ENCODE measurements at places on chromosomes 7 and 10. TPM values are rescaled to one million over a fixed set of nuclear protein-coding genes. Genes with fewer than 3 reads are reported as not detected.

- no peak for DNase-seq
Observed at GRCh38 chr7:21099432-21099831, 312.7 kb upstream of the SP8 start.

DNA sequence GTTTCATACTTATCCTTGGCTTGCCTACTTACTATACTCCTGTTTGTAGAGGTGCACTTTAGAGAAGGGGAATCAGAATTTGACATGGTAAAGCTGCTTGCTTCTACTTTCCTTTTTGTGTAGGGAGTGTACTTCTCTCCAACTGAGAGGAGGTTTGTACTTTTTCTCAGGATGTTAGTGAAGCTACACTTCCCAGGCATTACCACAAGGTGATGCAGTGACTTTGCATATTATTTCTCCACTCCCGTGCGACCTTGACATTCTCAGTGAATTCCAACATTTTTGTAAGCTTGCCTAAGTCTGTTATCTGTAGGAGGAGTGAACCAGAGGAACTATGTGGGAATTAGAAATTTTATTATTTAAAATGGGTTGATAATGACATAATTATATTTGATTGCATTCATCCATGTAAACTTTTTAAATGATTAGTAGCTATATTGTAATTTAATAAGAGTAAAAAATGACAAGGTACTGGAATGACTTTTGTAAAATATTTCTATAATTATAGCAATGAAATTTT is 5.2 kb downstream of the TAX1BP1 start:
- no peak for DNase-seq

Gene ATOH7
- 0.05 TPM for polyA plus RNA-seq

DNA sequence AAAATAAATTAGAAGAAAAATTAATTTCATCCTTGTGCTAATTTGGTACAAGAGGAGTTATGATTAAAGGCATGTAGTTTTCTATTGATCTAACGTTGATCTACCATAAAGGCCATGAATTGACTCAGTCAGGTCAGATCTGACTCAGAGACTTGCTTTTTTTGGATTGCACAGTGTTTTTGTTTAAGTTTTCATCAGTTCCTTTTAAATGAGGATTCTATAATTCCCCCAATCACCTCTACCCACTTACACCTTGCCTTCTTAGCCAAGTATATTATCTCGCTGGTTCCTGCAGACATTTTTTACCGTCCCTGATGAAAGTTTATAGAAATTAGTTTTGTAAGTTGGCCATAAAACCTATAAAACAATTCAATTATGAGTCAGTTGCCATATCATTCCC is 132.4 kb upstream of the PALS2 start:
- no peak for DNase-seq

DNA sequence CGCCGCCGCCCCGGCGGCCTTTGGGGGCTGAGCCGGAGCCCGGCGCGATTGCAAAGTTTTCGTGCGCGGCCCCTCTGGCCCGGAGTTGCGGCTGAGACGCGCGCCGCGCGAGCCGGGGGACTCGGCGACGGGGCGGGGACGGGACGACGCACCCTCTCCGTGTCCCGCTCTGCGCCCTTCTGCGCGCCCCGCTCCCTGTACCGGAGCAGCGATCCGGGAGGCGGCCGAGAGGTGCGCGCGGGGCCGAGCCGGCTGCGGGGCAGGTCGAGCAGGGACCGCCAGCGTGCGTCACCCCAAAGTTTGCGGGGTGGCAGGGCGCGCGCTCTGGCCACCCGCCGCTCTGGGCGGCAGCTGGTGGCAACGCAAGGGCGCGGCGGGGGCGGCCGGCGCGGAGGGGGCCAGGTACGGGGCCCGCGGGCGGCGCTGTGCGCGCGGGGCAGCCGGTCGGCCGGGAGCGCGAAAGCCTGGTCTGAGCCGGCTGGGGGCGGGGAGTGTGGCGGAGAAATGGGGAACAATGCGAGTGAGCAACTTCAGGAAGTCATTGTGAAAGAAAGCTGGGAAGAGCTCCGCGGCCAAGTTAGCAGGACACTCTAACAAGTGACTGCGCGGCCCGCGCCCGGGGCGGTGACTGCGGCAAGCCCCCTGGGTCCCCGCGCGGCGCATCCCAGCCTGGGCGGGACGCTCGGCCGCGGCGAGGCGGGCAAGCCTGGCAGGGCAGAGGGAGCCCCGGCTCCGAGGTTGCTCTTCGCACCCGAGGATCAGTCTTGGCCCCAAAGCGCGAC is at the start of gene IKZF1:
Gene IKZF1, plus strand, starts transcription at position 588 of the 782 bp plus-strand sequence. CDS start 14,346 bp downstream, outside the sequence.
- DNase-seq, result no peak

DNA sequence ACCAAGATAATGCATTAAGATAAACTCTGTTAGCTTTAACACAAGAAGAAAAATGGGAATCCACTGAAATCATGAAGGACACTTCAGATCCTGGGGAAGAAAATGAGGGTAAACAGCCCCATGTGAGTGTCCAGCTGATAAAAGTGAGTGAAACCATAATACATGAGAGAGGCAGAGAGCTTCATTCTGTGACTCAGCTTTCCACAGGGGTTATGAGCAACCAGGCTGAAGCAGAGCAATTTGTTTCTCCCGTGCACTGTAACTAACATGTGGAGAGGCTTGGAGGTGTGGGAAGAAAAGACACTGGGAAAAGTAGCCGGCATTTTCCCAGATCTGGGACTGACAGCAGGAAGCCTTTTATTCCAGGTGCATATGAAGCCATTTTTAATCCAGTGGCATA is 971.7 kb downstream of the ANKRD7 start:
- DNase-seq, result no peak

Gene CALHM3
- 0.09 TPM for polyA plus RNA-seq

DNA sequence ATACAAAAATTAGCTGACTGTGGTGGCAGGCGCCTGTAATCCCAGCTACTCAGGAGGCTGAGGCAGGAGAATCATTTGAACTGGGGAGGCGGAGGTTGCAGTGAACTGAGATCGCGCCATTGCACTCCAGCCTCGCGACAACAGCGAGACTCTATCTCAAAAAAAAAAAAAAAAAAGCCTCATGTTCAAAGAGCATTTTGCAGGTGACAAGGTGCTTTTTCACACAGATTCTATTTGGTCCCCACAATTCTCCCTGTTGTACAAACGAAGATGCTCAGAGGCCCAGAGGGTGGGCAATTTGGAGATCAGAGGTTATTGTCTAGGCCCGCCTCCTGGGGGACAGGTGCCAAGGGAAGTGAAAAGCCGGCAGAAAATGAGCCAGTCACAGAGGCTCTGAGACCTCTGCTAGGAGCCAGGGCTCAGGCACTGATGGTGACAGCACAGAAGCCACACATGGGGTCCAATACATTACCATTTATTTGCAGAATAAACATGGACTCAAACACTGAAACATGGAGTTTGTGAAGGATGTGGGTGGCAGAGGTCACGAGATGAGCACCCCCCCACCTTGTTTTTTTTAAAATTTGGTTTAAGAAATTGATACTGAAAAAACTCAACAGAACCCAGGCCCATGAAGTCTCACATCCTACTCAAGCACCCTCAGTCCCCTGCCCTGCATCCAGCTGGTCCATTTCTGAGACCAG is 882 bp upstream of the GAL3ST4 start:
- no peak for DNase-seq

Data from BJ (cell line).